ENCODE measurements at places on chromosomes 2 and 18.

DNA sequence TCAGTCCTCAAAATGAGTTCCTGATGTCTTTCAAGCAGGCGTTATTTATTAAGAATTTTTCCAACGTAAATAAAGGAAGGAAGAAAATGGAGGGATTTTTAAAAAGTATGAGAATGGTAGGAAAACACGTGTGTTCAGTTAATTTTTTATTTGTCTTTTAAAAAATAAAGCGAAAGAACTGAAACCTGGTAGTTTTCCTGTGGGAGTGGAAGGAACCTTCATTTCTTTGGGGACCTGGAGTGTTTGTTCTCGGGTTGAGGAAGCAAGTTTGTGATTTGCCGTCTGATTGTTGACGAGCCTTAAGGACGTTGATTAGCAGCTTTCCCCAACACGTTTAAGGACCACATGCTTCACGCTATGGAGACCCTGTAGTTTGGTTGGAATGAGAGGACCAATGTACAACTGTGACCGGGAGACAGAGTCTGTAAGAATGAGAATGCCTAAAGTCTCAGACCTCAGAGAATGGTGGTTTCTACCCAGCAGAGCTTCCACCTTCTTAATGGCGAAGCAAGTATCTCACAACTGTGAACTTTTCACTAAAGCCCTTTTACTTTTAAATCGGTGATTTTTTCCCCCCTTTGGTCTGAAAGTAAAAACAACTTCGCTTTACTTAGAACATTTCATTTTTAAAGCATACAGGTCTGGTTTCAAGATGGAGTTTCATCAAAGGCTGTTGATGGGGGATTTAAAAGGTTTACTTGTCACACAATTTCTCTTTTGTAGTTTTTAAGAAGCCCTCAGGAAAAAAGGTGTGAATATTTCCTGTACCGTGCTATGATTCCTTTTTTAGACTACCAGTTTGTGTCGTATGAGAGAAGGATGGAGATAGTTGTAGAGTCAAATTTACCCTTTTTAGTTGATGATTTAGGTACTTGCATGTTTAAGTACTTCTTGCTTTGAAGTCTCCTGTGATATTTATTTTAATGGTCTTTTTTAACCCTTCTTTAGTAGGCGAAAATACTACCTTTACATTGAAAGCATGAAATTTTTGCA is 1.4 kb downstream of the TTC39C start:
- ATAC-seq, result no peak

DNA sequence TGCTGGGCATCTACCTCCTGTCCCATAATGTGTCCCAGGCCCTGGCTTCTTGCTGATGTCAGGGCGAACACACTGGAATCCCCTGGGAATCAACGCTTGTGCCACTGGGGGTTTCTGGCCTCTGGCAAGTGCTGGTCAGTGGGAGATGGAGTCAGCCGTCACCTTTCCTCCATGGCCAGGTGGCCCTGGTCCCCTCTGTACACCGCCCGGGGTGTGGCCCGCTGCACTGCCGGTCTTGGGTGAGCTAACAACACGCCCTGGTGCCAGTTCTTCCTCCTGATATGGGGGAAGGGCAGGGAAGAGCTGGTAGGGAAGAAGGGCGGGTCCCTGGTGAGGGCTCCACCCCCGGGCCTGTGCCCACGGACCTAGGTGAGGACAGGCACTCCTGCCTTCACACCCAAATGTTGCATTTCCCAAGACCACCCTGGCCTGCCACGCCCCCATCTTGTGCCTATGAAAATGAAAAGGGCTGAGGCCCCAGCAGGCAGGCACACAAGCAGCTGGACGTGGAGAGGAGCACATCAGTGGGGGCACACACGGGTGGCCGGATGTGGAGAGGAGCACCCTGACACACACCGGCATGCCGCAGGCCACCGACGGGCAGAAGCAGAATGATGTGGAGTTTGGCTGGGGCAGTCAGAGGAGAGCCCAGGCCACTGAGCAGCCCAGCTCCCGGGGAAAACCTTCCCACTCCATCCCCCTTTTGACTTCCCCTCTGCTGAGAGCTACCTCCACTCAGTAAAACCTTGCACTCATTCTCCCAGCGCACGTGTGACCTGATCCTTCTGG is 140.5 kb downstream of the ASB1 start:
- ATAC-seq, result no peak

DNA sequence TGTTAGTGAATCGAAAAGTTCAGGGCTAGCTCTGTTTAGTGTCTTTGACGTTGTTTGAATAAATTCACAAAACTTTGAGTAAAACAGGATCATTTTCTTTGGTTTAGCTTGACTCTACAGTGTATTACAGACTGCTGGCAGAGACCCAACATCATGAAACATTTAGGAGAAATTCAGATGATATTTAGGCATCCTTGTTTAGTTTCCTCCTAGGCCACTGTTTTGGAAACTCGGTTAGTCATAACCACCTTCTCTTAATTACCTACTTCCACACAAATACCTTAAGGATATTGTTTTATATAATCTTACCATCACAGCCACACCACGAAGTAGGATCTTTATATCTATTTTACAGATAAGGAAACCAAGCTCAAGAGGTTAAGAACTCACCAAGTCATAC is 7.8 kb downstream of the LIMS1 start:
- ATAC-seq, result peak; percentile 59

GRCh38 chr18:62497190-62497772 is 25.5 kb upstream of the ZCCHC2 start:
- ATAC-seq, result no peak

DNA sequence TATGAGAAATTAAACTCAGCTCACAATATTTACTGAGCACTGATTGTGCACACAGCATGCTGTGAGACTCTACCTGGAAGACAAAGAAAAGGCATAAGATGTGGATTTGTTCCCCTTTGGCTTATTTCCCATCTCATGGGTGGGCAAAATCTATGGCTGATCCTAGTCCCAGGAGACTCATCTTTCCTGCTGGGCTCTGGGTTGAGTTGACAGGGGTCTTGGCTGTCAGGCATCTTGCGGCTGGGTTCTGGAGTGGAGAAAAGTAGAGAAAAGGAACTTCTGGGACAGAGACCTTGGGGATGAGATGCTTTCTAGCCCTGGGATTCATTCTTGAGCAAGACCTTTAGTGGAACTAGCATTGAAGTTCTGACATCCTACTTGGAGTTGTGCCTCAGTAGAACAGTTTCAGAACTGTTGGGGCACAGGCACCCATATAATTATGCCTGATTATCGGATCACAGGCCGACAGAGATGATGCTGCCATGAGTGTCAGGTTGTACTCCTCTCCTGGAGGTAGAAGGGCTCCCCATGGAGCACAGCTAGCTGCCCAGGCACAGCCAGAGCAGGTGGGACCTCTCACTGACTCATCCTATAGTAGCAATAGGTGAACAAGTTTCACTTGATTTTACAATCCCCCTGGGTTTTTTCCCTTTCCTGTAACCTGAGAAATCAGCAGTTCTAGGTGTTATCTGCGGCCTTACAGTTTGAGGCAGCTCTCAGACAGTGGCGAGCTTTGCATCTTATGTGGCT is 260.9 kb downstream of the CYRIA start:
- ATAC-seq, result no peak

GRCh38 chr2:152354909-152355308 is 19.9 kb downstream of the FMNL2 start:
- peak; percentile 60 for ATAC-seq

DNA sequence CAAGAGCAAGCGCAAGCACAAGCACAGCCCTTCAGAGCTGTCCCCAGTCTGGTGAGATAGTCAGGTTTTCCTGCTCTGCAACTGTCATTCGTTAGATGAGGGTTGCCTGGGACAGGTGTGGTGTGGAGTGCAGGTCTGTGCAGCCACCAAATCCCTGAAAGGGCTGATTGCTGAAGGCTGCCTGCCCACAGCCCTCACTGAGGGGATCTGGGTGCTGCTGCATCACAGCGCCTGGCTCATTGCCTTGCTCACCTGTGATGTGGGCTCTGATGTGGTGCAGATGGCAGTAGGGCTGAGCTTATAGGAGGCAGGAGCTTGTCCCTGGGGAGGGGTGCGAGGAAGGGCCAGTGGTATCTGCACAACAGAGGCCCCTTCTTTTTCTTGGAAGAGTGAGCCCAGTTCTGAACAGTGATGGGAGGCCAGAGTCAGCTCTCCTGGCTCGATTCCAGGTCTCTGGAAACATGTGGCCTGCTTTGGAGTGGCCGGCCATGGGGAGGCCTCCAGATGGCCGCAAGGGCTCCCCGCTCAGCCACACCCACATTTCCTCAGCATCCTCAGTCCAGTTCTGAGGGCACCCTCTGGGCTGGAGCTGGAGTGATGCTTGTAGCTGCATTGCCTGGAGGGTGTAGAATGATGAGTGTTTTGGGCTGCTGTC is 11.4 kb downstream of the UBE2F start:
- ATAC-seq, result peak; percentile 65

GRCh38 chr18:11999429-11999828 is 18.1 kb downstream of the IMPA2 start:
- ATAC-seq, result no peak

- no peak for ATAC-seq
These were observed 145.0 kb downstream of the ALK start for GRCh38 chr2:29776406-29776805.

GRCh38 chr2:44774826-44775492 is 166.5 kb upstream of the SIX3 start:
- ATAC-seq, result peak; percentile 39

DNA sequence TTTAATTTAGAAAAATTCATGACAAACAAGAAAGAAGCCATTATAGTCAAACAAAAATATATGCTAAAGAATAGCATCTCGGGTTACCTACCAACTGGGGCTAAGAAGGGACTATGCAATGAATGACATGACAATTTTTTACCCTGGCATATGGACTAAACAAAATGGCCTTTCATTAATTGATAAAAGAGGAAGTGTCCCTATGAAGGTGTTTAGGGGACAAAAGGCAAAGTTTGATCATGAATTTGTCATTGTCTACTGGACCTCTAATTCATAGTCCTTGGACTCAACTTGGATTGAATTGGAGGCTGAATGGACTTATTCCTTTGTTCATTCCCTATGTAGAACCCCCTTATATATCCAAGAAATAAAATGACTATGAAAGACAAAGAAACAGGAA is 12.7 kb downstream of the MAIP1 start:
- no peak for ATAC-seq

DNA sequence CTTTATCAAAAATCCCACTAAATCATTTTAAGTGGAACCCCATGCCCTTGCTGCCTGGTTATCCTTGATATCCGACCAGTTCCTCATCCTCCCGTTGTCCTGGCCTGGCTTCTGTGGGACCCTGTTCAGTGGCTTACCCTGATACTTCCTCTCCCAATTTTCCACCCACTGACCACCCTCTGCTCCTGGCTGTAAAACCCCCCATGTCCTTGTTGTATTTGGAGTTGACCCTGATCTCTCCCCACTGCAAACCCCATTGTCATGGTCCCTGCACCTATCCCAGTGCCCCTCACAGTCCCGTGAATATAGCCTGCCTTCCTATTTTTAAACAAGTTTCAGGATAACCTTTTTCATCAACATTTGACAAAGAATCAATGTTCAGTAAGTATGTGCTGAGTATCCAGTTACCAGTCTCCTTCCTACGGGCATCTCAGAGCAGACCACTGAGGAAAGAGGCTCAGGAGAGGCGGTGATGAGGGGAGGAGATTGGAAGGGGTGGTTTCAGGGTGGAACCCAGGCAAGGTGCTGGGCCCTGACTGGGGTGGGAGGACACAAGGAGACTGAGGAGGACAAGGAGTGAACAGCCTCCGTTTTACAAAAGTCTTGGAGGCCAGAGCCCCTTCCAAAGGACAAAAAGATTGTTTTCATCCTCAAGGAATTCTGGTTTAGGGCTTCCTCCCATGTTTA is 131.8 kb downstream of the PXDN start:
- ATAC-seq, result no peak

GRCh38 chr2:54632733-54633692 is 90.4 kb upstream of the EML6 start:
- peak; percentile 42 for ATAC-seq

GRCh38 chr18:48486754-48487153 is 52.1 kb upstream of the CTIF start:
- no peak for ATAC-seq

DNA sequence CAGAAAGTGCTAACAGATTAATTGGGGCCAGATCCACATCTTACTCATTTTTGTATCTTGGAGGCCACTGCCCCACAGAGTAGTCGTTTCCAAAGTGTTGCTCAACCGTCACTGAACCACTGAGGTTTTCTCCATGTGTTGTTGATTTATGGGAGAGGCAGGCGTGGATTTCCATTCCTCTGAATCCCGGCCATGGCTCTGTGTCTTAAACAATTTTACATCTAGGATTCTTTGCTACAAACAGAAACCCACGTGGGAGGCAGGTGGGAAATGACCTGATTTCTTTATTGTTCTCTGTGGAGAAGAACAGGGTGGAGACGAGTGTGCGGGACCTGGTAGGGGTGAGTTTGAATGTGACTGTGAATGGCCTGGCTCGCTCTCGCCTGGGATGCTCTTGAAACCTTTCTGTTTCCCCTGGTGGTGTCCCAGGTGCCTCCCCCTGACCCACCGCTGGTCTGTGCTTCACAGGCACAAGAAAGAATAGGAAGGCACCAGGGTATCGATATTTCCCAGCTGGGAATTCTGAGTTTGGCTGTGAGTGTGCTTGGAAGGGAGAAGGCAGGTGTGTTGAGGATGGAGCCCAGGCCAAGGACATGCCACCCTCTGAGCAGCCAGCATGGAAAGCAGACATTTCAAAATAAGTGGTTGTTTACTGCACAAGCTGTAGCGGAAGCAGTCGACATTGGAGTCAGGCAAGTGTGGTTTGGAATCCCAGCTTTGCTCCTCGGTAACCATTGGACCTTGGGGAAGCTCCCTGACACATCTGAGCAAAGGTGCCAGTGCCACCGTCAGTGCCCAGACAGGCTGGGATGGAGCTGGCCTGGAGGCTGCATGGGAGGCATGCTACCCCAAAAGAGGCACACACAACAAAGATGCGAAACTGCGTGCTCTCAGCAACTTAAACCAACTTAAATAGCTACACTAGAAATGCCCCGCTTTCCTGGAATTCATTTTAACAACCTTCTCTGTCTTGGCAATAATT is 50.0 kb downstream of the LPIN1 start:
- ATAC-seq, result no peak

GRCh38 chr2:233060980-233061590 is 943 bp downstream of the INPP5D start:
- no peak for ATAC-seq

DNA sequence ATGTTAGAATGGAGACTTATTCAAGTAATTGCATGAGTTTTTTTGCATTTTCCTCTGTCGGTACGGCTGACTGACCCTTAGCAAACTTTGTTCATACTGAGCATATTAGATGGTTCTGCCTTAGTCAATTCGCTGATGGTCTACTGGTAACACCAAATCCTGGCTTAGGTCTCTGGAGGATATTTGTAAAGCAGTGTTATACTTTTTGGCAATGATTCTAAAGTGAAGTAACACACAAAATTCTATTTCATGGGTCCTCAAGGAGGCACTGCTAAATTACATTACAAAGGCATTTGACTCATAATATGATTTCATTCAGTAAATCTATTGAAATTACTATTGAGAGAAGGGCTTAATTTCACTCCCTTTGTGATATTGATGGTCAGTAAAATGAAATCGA is 246.8 kb upstream of the RASGRP3 start:
- ATAC-seq, result peak; percentile 11

DNA sequence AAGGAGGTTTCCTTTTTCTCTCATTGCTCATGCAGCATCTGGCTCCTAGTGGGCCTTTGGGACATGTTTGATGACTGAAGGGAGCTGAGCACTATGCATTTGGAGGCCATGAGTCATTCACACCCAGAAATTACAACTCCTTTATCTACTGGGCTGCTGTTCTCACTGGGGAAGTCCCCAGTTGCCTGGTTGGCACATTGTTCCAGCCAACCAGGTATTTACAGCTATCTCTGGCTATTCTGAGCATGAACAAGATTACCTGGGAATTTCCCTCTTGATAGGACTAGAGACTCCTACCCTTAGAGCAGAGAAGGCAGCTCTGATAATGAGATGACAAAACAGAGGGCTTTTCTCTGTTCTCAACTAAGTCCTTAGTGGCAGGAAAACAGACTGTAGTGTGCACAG is 206.5 kb downstream of the SETBP1 start:
- ATAC-seq, result no peak

All from SK-N-SH treated with all-trans-retinoic acid at 6 μM for 48 hours (cell line).